Stimulated activated CD8-positive, alpha-beta memory T cell treated with anti-CD3 and anti-CD28 coated beads, Interleukin-4, amount 100 ng/mL, for 1 hour (primary cell): ENCODE measurements at places on chromosomes 1 and 21.

GRCh38 chr1:97758541-97759057, 162.2 kb downstream of the DPYD start:
- no peak for DNase-seq

DNA sequence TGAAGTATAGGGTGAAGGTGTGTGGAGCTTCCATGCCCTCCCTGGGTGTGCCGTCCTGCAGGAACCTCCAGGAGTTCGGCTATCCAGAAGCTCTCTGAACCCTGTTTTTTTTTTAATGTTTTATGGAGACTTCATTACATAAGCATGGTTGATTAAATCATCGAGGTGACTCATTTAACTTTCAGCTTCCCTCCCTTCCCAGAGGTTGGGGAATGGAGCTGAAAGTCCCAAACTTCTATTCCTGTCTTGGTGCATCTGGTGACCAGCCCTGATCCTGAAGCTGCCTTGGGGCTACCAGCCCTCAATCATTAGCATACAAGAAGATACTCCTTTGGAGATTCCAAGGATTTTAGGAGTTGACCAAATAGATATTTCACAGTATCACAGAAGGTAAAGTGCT, 9.5 kb downstream of the RRP15 start:
- no peak for DNase-seq

- no peak for DNase-seq
Observed at GRCh38 chr21:29390778-29391177, 92.1 kb downstream of the BACH1 start.

- DNase-seq = no peak
Observed at GRCh38 chr1:86756062-86756406, 51.7 kb downstream of the SH3GLB1 start.

- no peak for DNase-seq
Observed at GRCh38 chr1:12411098-12411497, 181.3 kb downstream of the VPS13D start.

DNA sequence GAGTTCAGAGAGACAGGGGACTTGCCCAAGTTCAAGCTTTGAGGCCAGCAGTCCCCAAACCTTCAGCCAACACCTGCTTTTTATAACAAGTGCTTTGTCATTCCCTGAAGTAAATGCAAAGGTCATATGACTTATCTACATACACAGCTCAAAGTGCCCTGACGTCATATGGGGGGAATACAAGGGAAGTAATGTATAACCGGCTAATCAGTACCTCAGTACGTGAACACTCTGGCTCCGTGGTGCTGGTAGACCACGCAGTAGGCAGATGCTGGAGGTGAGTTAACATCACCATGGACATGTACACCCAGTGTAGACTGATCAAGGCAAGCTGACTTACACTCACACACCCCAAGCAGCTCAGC, 60.0 kb downstream of the BACE2 start:
- no peak for DNase-seq

GRCh38 chr1:15452866-15453571, 3.5 kb upstream of the CELA2A start:
- DNase-seq = no peak

DNA sequence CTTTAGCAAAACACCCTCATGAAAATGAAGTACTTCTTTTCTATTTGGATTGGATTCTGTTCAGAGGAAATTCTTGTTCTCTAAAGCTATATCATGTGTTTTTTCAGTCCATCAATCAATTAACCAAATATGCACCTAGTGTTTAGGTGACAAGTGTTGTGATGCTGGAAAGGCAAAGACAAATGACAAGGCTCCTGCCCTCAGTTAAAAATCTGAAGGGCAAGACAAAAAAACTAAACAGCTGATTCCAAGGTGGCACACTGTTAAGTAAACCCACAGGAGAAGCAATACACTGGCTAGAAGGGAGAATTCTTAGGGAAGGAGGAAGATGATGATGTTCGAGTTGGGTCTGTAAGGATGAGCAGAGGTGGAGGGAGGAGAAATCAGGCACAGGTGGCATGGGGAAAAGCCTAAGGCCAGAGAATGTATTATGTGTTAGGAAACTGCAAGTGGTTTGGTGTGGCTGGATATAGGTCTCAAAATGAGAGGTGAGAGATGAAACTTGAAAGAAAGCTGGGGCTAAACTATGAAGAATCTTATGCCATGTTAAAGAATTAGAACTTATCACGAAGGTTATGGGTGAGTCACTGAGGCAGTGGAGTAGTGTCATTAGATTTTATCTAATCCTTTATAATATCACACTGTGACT, 51.8 kb upstream of the GFI1 start:
- no peak for DNase-seq

GRCh38 chr1:32816676-32817158, 441 bp downstream of the YARS1 start:
- DNase-seq = no peak

GRCh38 chr1:158819461-158820443, 11.4 kb upstream of the MNDA start:
- DNase-seq = no peak

DNA sequence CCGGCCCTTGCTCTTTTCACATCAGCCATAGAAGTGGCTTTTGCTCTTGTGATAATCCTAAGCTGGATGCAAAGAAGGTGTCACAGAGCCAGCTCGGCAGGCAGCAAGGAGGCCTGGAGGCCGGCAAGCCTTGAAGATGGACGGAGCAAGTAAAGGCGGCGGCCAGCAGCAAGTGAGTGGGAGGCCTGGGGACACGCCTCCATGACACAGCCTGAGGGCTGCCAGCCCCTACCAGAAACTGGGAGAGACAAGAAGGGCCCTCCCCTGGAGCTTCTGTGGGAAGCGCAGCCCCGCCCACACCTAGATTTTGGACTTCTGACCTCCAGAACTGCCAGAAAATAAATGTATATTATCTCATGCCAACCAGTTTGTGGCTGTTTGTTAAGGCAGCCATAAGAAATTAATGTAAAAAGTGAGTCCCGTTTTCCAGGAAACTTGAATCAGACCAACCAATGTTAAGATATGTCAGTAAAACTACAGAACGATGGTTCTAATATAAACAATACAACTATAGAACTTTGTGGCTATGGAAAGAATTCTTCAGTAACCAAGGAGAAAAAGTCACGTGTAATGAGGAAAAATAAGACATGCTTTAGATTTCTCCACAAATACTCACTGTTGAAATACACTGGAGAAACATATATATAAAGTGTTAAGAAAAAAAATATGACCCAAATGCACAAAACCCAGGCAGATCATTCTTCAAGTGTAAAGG, 49.9 kb downstream of the BACE2 start:
- no peak for DNase-seq

DNA sequence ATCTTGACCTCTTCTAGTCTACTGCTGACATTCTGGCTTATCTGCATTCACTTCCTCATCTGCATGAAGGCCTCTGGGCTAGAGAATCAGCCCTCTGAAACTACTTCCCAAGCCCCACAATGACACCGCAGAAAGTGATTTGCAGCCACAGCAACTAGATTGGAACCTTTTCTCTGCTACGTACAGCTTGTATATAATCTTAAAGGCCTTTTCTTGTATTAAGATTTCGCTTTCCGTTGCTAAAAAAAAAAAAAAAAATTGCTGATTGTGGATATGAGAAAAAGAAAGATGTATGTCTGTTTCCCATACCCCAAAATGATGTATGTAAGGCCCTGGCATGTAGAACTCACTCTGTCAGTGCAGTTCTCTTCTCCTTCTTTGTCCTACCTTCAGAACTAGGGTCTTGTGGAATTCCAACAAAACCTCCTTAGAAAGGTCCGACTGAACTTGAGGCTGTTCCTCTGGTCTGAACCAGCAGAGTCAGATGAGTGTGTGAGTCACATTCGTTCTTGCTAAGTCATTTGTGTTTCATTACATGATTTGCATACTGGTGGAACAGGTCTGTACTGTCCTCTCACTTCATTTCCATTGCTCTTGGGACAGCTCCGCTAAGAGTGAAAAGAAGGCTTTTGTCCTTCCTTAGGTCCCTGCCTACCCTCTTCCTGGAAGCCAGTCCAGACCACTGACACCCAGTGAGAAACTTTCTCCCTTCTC, 62.7 kb downstream of the PLPP3 start:
- DNase-seq = no peak

- DNase-seq = no peak
Observed at GRCh38 chr1:55955016-55955621, 624.2 kb downstream of the PLPP3 start.

DNA sequence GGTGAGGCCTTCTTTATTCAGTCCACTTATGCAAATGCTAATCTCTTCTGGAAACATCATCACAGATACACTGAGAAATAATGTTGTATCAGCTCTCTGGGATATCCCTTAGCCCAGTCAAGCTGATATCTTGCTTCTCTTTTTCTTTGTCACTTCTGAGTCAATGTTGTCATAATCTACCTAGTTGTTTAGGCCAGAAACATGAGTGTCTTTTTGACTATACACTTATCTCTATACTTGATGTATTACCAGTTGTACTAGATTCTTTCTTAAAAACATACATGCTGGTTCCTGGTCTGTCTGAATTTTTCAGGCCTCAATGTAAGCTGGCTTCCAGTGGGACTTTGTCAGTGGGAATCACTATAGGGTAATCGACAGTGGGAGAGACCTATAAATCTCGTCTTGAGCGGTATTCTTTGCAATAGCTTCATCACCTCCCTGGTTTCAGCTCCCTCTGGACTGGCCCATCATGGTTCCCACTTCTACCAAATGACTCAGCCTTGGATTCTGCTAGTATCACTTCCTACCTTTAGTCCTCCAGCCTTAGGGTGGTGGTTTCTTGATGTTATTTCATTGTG, 135.2 kb upstream of the CYYR1 start:
- DNase-seq = no peak

DNA sequence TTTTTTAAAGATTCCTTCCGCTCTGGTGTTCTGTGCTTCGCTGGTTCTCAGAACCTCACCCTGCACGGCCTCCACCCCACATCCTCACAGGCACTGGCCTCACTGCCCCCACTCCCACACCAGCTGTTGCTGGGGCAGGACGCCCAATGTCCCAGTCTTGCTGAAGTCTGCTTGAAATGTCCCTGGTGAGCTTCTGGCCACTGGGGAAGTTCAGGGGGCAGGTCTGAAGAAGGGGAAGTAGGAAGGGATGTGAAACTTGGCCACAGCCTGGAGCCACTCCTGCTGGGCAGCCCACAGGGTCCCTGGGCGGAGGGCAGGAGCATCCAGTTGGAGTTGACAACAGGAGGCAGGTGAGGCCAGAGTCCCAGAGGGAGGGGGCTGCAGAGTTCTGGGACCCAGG, at the start of gene C1QA:
C1QA (plus strand) TSS at position 276 of the 400 bp plus-strand sequence. CDS start 989 bp downstream, outside the sequence.
- no peak for DNase-seq

DNA sequence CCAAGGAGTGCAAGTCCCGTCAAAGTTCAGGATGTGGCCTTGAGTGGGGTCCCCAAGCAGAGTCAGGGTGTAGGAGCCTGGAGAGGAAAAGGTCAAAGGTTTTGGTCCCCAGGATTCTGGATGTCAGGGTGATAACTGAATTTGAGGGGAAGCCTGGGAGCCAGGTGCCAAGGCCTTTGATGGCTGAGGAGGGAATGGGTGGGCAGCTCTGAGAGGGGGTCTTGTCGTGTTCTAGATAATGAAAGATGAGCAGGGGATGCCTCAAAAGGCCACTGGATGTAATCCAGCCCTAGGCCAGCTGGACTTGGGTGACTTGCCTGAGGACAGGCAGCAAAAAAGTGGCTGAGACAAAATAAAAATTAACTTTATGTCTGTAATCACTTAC, 27.5 kb upstream of the KCNA2 start:
- DNase-seq = no peak
